ENCODE measurements at places on chromosomes 1 and 21. TPM values are rescaled to one million over a fixed set of nuclear protein-coding genes. Genes with fewer than 3 reads are reported as not detected.

The EVA1B gene
- total RNA-seq, result 10.9 TPM

The TNFAIP8L2 gene
- total RNA-seq, result not detected

The UBE4B gene
- total RNA-seq, result 21.5 TPM

The ZSCAN20 gene
- total RNA-seq, result 7.0 TPM

The EDARADD gene
- 10.0 TPM for total RNA-seq

The CFHR5 gene
- total RNA-seq, result not detected

The PTPN7 gene
- not detected for total RNA-seq

The TRIM62 gene
- total RNA-seq, result 3.6 TPM

The FCGR1A gene
- not detected for total RNA-seq

The TNFRSF4 gene
- not detected for total RNA-seq
